ENCODE measurements at places on chromosomes 5 and 9.

DNA sequence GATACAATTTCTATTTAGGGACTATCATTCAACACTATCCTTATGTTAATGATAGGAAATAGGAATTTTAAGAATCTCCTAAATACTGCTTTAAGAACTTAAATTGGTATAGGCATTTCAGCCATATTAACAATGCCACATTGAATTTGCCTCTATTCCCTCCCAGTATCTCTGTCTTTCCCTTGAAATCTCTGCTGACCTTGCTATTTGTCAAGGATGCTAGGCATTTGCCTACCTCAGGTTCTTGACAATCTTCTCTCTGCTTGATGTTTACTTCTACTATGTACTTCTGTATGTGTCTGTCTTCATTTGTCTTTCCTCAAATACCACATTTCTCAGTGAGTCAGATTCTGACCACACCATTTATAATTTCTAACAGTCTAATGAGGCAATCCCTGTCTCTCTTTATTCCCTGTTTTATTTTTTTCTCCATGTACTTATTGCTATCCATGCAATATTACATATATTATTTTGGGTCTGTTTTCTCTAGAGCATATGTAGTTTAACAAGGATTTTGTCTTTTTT lies 1461.4 kb upstream of the CDH9 start:
- no peak for DNase-seq

DNA sequence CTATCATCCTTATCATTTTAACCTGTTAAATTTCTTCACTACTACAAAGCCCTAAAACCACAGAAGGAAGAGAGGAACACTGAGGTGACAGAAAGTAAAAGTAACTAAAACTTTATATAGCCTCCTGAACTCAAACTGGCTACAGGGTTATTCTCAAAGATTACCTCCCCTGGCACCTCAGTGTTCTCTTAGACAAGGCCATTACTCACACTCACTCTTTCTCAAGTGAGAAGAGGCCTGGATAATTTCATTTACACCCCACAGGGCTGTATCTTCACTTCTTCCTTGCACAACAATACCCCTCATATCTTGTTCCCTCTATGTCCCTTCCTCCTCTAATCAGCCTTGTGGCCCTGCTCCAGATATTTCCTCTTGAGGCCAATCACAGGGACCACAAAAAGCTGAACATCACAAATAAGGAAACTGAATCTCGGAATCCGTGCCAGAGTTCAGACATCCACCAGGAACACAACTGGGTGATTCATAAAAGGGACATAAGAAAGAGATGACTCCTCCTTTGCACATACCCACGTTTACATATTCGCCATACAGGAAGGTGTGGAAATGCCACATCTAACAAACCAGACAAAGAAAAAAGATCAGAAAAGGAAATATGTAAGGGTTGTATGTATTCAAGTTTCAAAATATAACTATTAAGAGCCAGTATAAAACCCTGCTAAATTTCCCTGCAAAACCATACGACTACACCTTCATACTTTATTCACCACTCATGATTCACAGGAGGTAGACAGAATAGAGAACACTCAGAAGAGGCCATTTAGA lies 1.7 kb upstream of the KLHL3 start:
- peak; percentile 45 for DNase-seq

- DNase-seq, result no peak
These were observed 60.6 kb downstream of the IPO11 start for GRCh38 chr5:62473209-62473608.

DNA sequence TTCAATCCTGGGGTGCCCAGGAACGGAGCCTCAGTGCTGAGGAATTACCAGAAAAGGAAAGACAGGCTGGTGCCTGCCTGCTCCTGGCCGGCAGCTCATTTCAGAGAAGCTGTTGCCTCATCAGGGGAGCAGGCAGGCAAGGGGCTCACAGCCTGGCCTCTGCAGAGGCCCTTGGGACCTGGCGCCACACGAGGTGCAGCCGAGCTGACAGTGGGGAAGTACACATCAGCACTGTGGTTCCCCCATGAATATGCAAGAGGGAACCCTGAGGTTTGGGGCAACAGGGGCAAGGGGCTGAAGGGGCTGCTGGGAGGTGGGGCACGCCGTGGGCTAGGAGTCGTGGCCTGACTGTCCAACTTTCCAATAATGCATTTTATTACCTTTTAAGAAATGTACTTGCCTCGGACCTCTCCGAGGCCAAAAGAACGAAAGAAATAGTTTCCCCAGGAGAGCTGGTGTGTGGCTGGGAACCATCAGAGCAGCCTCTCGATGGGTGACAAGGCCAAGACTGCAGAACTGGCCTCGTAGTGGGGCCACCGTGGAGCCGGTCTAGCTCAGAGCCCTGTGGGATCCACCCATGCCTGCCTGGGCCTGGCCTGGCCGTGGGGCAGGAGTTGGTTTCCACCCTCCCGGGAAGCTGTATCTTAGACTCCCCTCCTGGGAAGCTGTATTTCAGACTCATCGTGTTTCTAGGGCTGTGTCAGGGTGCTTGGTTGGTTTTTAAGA lies 198.6 kb downstream of the PAX5 start:
- no peak for DNase-seq

DNA sequence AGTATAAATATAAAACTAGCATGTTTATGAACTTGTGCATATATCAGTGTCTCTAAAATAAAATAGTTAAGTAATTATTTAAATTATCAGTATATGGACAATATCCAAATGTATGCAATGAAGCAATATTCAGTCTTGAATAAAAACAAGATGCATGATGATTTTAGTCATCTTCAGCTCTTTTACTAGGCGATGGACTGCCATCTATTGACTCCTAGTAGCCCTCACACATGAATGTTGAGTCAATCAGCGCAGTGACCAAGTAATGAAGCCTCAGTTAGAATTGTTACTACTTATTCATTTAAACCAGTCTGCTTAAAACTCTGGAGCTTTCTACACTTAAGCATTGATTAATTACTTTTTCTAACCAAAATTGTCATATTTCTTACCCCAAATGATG lies 92.9 kb upstream of the GRHPR start:
- no peak for DNase-seq

DNA sequence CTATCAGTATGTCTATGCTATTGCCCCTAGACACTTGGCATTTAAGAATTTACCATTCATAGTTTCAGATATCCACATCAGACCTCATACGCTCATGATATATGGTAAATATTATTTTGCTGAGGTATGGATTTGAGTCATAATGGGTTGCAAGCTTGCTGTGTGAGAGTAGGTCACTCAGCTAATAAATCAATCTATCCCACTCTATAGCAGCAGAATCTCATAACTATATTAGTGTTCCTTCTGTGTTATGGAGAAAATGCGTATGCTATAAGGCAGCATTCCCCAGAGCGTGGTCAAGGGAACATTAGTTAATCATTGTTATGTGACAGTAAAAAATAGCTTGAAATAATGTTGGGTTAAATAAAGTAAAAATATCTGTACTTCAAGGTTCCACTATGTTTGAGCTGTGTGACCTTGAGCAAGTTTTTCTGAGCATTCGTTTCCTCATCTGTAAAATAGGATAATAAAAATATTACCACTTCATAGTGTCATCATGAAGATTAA lies 7.7 kb downstream of the TRIM32 start:
- DNase-seq, result no peak

DNA sequence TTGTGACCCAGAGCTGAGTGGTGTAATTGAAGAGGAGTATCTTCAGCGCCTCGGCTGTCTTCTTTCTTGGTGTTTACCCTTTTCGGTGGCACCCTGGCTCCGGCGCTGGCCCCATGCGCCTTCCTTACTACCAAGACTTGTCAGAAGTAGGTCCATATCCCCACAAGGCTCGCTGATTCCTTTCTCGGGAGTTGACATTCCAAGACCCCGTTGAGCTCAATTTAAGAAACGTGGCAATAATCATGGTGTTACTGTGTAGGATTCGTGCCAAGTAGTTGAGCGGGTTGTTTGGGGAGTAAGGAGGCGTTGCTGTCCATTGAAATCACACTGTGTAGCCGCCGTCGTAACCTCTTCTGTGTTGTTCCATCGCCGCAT lies 795 bp downstream of the NDUFAF2 start:
- DNase-seq, result no peak

DNA sequence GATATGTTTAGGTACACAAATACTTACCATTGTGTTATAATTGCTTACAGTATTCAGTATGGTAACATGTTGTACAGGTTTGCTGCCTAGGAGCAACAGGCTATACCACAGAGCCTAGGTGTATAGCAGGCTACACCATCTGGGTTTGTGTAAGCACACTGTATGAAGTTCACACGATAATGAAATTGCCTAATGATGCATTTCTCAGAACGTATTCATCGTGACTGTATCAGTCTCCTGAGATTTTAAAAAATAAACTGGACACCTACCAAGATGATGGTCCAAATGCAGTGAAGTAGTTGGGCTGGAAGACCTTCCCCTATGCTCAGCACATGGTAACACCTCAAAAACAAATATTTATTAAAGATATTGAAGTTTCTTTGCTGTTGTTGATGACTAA lies 103.3 kb upstream of the NFIB start:
- DNase-seq, result no peak

DNA sequence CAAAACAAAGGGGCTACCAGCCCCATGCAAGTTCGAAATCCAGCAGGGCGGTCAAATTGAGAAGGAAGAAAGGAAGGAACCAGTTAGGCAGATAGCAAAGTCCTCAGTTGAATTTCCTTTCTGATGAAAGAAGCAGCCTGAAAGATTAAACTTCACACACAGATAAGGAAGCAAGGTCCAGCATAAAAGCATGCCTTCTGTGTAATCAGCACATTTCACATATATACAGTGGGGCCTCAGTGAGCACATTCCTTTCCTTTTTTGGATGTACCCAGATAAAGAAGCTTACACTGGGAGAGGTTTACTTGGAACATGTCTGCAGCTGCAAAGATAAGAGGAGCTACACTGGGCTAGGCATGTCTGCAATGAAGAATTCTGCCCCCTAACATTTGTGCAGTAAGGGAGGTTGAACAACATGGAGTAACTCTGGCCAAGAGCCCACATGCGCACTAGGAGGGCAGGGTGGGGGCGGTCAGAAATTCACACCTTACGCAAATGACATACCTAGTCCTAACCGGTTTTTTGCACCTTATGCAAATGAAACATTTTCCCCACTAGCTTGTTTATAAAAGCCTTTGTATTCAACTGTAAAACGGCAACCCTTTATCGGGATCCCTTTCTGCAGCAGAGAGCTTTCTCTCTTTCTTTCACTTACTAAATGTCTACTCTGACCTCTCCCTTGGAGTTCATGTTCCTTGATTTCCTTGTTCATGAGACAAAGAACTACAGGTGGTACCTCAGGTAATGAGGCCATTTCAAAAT lies 149.7 kb upstream of the FBXL17 start:
- no peak for DNase-seq
